CD4-positive, alpha-beta T cell treated with Interleukin-12 subunit alpha and Interleukin-12 subunit beta, for 1 hour (primary cell): ENCODE measurements at places on chromosomes 7 and 10.

GRCh38 chr10:130456616-130457015 is 320.4 kb downstream of the GLRX3 start:
- no peak for DNase-seq

GRCh38 chr10:65430979-65431378 is 1494.9 kb upstream of the LRRTM3 start:
- no peak for DNase-seq

DNA sequence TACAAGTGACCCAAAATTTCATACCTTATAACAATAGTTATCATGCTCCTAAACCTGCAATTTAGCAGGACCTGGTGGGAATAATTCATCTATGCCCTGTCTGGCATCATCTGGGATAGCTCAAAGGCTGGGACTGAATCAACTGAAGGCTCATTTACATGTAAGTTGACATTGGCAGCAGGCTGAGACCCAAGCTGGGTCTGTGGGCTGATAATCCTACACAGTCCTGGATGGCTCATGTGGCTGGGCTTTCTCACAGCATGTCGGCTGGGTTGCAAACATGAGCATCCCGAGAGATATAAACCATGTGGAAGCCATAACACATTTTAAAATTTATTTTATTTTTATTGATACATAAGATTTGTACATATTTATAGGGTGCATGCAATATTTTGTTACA is 19.5 kb upstream of the ABCB5 start:
- no peak for DNase-seq

- no peak for DNase-seq
Observed at GRCh38 chr10:100928039-100928438, 15.3 kb downstream of the SLF2 start.

DNA sequence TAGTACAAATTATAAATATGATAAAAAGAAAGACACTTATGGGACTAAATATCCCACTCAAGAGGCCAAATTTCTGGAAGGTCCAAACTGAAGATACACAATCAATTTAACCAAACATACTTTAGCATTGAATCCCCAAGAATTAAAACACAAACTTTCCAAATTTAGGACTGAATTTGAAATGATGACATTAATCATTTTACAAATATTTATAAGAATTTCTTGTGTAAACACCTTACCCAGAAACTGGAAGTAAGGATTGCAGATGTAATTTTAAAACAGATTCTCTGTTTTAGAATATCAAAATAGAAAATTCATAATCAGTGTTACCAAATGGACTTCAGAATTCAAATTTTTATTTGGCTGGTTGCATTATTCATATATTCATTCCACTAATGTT is 588.2 kb upstream of the KCND2 start:
- DNase-seq, result no peak

DNA sequence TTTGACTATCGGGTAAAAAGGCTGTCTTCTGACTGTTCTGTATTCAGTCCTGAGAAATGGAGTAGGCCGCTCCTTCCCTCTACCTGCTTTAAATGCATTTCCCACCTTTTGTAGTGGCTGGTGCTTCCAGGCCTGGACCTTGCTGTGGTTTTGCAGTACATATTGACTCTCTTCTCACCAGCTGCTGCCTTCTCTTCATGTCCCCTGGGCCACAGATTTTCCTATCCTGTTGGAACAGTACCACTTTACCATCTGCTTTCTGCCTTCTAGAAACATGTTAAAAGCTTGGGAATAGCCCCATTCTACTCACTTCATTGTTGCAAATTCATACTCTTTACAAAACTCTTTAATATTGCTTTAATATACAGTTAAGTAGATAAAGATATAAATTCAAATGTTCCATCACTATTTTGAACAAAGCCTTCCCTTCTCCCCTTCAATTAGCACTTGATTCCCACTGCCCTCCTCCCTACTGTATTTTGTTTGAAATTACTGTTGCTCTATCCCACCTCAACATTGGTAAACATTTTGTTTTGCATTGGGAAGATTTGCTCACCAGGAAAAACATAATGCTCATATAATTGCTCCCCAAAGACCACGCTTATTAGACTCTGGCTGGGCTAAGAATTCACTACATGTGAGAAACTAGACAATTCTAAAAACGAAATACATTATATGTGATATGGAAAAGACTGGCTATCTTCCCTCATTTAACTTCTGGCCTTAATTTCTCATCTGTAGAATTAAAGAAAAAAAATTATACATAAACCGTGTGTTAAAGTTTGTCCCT is 17.3 kb upstream of the SEMA3C start:
- no peak for DNase-seq

- no peak for DNase-seq
Observed at GRCh38 chr7:118757066-118757465, 532.6 kb downstream of the ANKRD7 start.

DNA sequence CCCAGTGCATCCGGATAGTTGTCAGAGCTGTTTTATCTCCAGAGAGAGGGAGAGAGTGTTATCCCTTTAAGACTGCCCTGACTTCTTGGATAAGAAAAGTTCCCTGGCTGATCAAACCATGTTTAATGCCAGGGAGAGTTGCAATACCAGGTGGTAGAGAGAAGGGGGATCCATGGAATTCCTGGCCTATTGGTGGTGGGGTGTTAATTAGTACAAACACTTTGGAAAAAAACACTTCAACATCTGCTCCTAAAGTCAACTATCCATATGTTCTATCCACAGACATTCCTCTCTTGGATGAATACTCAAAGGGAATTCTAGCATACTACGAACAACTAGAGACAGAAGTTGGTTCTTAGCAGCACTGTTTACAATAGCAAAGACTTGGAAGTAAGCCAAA is 307.2 kb downstream of the TCERG1L start:
- DNase-seq, result no peak

DNA sequence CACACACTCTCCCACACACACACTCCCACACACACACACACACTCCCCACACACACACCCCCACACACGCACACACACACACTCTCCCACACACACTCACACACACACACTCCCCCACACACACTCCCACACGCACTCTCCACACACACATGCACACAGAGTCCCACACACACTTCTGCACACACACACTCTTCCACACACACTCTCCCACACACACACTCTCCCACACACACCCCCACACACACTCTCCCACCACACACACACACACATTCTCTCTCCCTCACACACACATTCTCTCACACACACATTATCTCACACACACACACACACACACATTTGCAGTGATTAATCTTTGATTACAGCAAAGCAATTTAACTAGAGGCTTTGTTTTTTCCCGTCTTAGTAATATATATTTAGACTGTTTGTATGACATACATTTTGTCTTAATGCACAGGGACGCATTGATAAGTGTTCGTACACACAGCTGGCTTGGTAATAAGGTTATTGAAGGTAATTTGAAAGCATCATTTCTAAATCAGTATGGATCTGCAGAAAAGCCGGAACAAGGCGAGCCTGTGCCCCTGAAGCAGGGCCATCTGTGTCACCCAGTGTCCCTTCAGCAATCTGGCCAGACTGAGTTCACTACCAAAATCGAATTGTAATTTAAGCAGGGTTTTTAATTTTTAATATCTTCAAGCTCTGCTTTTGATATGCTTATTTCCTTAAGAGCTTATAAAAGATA is 69.9 kb upstream of the SH2B2 start:
- no peak for DNase-seq

GRCh38 chr7:70529914-70530585 is 601.9 kb upstream of the GALNT17 start:
- DNase-seq, result no peak

GRCh38 chr7:105690325-105690945 is 109.1 kb upstream of the EFCAB10 start:
- DNase-seq, result no peak

GRCh38 chr7:16078076-16078952 is 343.0 kb downstream of the CRPPA start:
- DNase-seq, result peak; percentile 42

GRCh38 chr7:7188091-7188490 is 5.7 kb downstream of the C1GALT1 start:
- no peak for DNase-seq

DNA sequence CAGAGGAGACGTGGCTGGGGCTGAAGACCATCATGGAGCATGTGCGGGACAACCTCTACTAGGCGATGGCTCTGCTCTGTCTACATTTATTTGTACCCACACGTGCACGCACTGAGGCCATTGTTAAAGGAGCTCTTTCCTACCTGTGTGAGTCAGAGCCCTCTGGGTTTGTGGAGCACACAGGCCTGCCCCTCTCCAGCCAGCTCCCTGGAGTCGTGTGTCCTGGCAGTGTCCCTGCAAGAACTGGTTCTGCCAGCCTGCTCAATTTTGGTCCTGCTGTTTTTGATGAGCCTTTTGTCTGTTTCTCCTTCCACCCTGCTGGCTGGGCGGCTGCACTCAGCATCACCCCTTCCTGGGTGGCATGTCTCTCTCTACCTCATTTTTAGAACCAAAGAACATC is 22.0 kb upstream of the CPA5 start:
- DNase-seq, result no peak

- DNase-seq, result no peak
Observed at GRCh38 chr7:47932016-47932415, 16.2 kb downstream of the PKD1L1 start.

DNA sequence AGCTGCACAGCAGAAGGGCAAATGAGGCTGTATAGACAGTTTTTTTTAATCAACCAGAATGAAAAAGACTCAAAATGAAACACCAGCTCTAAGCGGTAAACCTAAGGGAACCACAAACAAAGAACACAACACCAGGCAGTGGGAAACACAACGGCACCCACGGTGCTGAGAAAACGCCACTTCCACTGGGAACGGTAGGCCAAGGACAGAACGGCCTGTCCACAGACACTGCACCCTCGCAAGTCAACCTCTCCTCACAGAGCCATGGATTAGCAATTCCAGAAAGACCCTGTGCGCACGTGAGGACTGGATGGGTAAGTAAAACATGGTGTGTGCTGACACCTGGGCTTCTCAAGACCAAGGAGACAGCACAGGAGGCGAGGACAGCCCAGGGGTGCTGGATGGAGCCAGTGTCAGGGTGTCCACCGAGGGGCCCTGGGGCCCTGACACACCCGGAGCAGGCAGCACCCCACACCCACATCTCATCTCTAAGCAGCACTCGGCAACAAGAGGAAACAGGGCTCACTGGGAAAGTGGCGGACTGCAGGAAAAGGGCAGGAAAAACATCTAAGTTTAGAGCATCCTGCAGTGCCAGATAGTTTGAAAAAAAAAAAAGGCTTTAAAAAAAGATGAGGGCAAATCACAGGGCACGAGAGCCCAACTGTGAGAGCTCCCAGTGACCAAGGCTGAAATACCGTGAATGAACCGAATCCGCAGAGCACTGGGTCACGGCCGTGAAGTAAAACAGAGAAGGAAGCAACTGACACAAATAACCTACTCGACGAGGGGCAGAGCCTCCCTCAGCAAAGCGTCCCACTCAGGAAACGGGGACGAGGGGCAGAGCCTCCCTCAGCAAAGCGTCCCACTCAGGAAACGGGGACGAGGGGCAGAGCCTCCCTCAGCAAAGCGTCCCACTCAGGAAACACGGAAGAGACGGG is 120.2 kb downstream of the MAD1L1 start:
- DNase-seq, result no peak

GRCh38 chr10:131686781-131687420 is 213.9 kb upstream of the PPP2R2D start:
- no peak for DNase-seq

GRCh38 chr7:81159402-81159801 is 240.6 kb upstream of the SEMA3C start:
- DNase-seq, result no peak

- no peak for DNase-seq
Observed at GRCh38 chr7:52669031-52669430, 366.4 kb upstream of the POM121L12 start.

- DNase-seq, result no peak
Observed at GRCh38 chr10:76080451-76080850, 649.0 kb downstream of the LRMDA start.

DNA sequence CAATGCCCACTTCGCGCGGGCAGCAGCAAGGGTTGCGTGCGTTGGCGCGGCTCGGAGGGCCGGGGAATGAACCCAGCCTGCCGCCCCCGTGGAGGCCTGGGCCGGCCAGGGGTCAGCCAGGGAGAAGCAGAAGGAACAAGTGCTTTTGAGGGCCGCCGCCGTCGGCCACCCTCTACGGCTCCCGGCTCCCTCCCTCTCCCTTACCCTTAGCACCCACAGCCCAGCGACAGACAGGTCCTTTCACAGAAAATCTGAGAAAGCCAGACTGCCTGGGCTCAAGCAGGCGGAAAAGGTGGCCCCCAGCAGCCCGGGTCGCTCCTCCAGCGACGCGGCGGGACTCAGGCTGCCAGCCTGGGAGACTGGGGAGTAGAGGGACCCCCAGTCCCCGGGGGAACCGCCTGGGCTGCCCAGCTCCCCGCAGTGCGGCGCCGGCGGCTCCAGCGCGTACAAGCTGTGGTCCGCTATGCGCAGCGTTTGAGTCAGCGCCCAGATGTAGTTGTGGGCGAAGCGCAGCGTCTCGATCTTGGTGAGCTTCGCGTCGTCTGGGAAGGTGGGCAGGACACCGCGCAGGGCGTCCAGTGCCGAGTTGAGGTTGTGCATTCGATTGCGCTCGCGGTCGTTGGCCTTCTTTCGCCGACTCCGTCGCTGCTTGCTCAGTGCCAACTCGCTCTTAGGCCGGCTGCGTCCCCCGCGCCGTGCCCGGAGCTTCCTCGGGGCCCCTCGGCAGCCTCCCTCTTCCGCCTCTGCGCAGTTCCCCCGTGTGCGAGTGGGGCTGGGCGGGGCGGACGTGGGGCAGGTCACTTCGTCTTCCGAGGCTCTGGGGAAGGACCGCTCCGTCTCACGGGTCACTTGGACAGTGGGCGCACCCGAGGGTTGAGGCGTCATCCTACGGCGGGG is 815 bp downstream of the NEUROG3 start:
- peak; percentile 4 for DNase-seq

DNA sequence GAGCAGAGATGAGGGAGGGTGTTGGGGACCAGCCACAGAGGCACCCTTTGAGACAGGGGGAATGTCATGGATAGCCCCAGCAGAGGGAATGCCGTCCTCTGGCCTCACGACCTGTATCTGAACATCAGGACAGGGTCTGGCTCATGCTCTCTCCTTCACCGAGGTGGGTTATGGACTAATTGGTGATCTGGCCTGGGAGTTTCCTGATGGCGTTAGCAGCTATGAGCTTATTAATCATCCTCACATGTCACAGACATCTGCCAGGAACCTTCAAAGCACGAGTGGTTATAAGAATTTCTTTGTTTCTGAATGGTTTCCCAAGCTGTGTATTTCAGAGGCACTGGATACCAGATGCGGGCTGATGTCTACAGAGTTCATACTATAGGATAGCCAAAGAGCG is 6.9 kb downstream of the CPA4 start:
- no peak for DNase-seq

DNA sequence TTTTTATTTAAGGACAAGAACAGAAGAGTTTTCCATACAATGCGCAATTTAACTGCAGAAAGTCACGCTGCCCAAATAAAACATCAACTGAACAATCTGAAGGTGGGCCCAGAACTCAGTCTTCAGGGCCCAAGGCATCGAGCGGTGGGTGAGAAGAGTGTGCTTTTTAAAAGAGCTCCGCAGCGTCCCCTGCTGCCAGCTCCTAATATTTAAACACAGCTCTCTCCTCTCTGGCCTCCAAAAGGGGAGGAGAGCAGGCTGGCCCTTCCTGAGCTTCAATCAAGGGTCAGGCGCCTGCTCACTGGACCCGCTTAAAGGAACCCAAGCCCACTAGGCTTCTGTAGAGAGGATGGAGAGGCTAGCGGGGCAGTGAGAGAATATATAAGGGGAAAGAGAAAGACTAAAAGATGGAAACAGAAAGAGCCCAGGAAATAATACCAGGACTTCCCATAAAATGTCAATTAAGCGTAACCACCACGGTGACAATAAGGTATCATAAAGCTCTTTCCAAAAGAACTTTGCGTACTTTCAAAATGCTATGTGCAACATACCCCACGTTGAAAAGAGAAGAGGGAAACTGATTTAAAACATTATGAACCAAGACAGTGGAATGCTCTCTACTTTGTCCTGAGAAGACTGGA is 2.8 kb downstream of the FAM53B start:
- DNase-seq, result peak; percentile 81
